Stomach (tissue), 19 donors: ENCODE measurements at places on chromosomes 5 and 9. TPM values are rescaled to one million over a fixed set of nuclear protein-coding genes. Genes with fewer than 3 reads are reported as not detected.
A peak's percentile ranks its signal among the peaks of the same experiment; 100 is the strongest.

DNA sequence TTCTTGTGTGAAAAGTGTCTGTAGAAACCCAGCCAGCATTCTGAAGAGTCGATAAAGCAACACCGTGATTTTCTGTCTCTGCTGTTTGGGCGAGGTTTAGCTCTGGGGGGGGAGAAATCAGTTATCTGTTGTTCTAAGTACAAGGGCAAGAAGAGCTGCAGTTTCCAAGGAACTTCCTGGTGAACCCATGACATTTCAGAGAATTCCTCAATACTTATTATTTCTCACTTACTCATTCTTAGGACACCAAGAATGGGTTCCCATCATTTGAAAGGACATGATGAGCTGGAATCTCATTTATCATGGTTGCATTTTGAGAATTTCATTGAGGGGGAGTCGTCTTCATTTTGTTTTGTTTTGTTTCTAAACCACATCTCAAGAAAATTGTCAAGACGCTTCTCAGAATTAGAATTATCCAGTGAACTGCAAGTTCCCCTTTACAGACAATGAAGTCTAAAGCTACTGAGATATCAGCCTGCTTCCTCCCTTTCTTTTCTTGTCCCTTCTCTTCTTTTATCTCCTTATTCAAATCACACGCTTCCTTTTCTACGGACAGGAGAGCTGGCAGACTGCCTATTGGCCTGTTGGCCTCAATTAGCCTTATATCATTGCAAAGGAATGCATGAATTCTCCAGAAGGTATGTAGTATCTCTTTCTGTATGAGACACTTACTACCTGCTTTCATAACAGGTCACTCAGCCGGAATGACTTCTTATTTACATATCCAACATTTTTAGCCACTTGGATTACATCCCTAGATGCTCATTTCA lies 53.7 kb downstream of the ZNF462 start:
- peak; percentile 64 for DNase-seq
- no peaks in the 10 kb centered on the region for H3K36me3 ChIP-seq
- H3K27ac ChIP-seq = no peak overlapping the region
- H3K4me3 ChIP-seq = no peak overlapping the region
- H3K4me1 ChIP-seq = peaks cover 33% of the 10 kb centered on the region
- H3K27me3 ChIP-seq = no peaks in the 10 kb centered on the region

- no peak for DNase-seq
- no peaks in the 10 kb centered on the region for H3K27me3 ChIP-seq
- H3K36me3 ChIP-seq = no peaks in the 10 kb centered on the region
These were observed 139.6 kb downstream of the MTX3 start for GRCh38 chr5:79851391-79851863.

DNA sequence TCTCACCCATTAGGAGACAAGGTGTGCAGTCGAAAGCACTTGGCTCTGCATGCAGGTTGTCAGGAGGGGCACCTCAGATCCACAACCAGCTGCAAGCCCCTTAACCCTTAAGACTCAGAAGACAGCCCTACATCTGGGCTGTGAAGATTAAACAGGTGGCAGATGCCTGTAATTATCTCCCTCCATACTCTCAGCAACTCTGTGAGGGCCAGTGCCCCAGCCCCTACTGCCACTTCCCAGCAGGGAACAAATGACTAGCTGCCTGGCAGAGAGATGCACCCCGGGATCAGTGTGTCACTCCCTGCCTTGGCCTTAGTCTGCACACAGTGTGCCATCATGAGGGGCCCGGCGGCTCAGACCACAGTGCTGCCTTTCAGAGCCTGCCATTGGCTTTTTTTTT lies 42.0 kb downstream of the CRB2 start:
- H3K4me3 ChIP-seq = no peak overlapping the region
- H3K27ac ChIP-seq = no peak overlapping the region
- H3K36me3 ChIP-seq = peaks cover 8% of the 10 kb centered on the region
- no peak for DNase-seq
- no peaks in the 10 kb centered on the region for H3K4me1 ChIP-seq
- H3K27me3 ChIP-seq = no peaks in the 10 kb centered on the region

The GPR151 gene
- total RNA-seq = not detected

GRCh38 chr9:91042024-91042423 lies 240.4 kb downstream of the SYK start:
- peaks cover 16% of the 10 kb centered on the region for H3K4me1 ChIP-seq
- peaks cover 12% of the 10 kb centered on the region for H3K27me3 ChIP-seq
- no peak for DNase-seq
- H3K27ac ChIP-seq = no peak overlapping the region
- H3K36me3 ChIP-seq = no peaks in the 10 kb centered on the region
